ENCODE measurements at places on chromosomes 5 and 9.

DNA sequence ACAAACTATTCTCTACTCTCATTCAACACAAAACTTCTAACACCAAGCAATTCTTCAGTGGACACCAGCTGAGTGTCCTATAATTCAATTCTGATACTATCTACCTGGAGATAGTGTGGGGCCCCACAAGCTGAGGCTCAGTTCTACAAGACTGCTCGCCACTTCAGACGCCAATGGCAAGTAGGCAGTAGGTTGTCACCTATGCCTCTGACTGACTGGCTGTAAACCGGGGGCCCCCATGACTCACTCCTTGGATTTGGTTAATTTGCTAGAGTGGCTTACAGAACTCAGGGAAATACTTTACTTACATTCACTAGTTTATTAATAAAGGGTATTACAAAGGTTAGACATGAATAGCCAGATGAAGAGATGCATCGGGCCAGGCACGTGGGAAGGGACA is 21.5 kb downstream of the INIP start:
- no peak for DNase-seq

GRCh38 chr5:67240846-67241245 is 44.2 kb upstream of the CD180 start:
- no peak for DNase-seq

DNA sequence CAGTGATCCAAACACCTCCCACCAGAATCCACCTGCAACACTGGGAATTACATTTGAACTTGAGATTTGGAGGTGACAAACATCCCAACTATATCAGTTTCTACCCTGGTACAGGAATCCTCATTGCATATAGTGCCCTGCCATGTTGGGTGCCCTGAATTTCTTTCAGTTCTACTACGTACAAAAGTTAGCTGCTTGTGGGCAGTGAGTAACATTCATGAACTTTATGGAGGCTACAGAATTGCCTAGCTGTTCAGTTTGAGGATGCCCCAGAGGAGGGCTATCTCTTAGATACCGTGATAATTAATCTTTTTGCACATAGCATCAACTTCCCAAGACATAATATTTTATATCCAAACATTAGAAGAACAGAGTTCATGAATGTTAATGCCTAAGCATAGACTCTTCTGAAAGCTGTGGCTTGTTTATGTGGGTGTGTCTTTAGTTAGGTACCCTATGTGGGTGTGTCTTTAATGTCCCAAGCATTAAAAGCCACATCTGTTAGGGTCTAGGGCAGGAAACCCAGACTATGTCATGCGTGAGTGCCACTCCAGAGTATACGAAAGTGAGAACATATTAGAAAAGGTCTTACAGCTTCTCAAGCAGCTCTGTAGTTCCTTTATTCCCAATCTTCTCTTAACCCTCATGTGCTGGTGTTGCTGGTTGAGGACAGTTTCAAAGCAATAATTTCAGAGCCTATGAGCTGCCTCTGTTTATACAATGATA is 47.0 kb upstream of the CHD1 start:
- DNase-seq: no peak

- DNase-seq: no peak
Observed at GRCh38 chr9:4022435-4023067, 277.3 kb downstream of the GLIS3 start.
